Glomerular endothelial cell (primary cell): ENCODE measurements at places on chromosomes 4 and X. TPM values are rescaled to one million over a fixed set of nuclear protein-coding genes. Genes with fewer than 3 reads are reported as not detected.

DNA sequence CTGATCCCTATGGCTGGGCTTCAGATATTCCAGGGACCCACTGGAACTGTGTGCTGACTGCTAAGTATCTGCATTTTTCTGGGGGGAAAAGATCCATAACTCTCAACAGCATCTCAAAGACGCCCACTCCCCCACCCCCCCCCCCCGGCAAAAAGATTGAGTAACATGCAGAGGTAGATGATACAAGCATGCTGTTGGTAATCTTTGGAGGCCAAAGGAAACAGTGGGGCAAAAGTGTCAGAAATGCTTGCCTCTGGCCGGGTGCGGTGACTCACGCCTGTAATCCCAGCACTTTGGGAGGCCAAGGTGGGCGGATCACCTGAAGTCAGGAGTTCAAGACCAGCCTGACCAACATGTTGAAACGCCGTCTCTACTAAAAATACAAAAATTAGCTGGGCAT, 12.2 kb downstream of the XPNPEP2 start:
- no peak for DNase-seq

- DNase-seq, result no peak
Observed at GRCh38 chr4:142475663-142476062, 370.4 kb downstream of the INPP4B start.

- DNase-seq, result no peak
Observed at GRCh38 chrX:30141966-30142365, 73.4 kb upstream of the MAGEB2 start.

DNA sequence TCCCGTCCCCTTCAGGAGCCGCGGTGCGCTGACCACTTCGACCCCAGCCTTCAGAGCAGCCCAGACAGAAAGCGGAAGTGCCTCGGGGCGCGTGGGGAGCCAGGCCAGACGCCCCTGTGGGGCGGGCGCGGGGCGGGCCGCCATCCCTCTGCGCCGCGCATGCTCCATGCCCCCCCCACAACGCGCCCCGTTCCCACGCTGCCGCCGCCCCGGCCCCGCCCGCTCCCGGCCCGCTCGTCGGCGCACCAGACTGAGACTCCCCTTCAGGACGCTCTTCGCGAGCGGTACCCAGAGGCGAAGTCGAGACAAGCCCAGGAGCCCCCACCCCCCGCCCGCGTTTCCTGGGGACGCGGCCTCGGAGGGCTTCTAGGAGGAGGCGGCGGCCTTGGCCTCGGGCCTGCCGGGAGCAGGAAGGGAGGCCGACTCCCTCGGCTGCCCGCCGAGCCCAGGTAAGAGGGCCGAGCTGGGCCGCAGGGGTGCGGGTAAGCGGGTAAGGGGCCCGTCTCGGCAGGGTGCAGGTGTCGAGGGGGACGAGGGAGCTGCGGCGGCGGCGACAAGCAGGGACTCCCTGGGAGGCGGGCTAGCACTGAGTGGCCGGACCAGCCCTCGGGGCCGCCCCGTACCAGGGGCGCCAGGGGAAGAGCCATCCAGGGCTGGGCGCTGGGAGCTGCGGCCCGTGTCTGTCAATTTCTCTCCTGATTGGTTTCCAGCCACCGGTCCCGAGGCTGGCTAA, at the start of gene ZFP92:
Gene ZFP92, plus strand, starts transcription at position 218 of the 733 bp plus-strand sequence. CDS start 6,851 bp downstream, outside the sequence.
- no peak for DNase-seq

GRCh38 chr4:13980317-13981310, 353.1 kb upstream of the BOD1L1 start:
- DNase-seq, result no peak

DNA sequence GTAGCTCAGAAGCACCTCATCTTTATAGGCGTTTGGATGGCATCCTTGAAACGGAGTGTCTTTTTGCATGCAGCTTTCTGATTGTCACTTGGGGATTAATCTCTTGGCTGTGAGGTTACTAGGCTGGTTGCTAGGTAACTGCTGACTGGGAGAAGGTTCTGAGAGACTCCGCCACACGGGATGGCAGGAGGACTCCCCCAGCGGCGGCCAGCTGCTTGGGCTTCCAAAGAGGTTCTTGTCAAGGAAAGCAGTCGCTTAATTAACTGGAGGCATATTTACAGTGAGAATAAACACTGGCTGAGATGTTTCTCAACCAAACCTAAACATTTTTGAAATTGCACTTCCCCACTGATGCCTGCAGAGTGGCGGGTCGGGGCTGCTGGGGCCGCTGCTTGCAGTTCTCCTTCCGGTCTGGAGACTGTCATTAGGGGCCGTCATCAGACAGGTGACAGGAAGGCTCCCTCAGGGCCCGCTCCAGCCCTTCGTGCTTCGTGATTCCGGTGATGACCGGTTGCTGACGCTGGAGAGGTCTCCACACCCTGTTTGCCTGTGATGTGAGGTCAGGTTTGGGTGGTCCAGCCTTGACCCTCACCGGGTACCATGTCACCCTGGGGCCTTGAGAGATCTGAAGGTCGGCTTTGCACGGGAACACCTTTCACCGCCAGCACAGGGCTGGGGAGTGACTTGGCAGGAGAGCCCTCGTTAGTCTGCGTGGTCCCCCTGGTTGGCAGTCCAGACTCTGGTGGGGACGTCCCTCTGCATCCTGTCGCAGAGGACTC, 9.1 kb downstream of the NSG1 start:
- DNase-seq, result no peak

GRCh38 chr4:76441881-76442280, 6.9 kb downstream of the SHROOM3 start:
- DNase-seq, result no peak

- DNase-seq, result no peak
Observed at GRCh38 chr4:98601708-98602107, 56.7 kb downstream of the TSPAN5 start.

DNA sequence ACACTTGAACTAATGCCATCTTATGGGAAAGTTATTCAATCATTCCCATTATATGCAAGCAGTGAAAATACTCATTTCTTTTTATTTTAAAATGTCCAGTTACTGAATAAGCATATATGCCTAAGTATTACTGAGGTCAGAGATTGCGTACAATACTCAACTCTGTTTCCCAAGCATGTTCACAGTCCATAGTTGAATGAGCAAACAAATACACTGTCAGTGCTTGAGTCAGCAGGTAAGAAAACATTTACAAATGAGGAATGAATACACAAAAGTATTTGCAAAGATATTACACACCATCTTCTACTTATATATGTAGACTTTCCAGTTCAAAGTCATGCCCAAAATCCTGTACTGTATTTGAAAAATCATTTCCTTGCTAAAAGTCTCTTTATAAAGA, 74.1 kb downstream of the TSPAN5 start:
- DNase-seq, result no peak

DNA sequence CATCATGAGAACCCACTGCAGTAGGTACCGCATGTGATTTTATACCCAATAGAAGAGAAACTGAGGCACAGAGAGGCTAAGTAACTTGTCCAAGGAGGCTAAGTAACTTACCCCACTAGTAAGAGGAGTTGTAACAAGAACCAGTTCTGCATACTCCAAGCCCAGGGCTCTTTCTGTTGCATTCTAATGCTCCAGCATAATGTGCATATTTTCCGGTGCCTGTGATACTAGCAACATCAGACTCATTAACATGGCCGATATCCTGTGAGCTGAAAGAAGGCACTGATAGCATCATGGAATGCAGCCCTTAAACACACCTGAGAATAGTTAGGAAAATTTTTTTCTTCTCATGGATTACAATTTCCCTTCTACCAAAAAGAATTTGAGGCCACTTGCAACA, 39.7 kb upstream of the KLF3 start:
- no peak for DNase-seq

GRCh38 chr4:168880072-168880675, 129.9 kb downstream of the CBR4 start:
- DNase-seq, result no peak

- DNase-seq, result no peak
Observed at GRCh38 chr4:41287005-41287404, 30.3 kb downstream of the UCHL1 start.

- DNase-seq, result no peak
Observed at GRCh38 chr4:156690572-156690971, 281.0 kb downstream of the PDGFC start.

DNA sequence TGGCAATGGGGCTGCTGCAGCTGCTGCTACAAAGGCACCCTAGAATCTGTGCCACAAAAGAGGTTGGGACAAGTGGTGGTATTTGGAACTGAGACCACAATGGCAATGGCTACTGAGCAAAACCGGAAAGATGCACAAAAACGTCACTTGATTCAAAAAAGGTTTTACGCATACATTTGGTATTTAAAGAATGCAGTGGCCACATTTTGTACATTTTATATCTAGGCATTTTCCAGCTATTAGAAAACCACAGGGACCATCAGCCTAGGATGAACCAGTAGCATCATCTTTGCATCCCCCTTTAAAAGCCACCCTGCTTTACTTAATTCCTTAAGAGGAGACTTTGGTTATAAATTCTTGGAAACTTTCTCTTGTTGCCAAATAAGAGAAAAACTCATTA, 104.8 kb upstream of the CXCL13 start:
- no peak for DNase-seq

DNA sequence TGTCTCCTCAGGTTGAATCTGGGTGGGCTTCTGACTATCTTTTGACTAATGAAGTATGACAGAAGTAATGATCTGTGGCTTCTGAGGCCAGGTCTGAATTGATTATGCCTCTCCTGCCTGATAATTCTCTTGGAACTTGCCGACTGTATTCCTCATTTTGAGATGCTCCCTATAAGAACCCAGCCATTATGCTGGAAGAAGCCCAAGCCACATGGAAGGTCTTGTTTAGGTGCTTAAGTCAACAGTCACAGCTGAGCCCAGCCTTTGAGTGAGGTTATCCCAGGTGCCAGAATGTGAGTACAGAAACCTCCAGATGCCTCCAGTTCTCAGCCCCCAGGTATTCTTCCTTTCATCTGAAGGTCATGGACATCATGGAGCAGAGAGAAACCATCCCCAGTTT, 456.6 kb downstream of the IL15 start:
- no peak for DNase-seq

DNA sequence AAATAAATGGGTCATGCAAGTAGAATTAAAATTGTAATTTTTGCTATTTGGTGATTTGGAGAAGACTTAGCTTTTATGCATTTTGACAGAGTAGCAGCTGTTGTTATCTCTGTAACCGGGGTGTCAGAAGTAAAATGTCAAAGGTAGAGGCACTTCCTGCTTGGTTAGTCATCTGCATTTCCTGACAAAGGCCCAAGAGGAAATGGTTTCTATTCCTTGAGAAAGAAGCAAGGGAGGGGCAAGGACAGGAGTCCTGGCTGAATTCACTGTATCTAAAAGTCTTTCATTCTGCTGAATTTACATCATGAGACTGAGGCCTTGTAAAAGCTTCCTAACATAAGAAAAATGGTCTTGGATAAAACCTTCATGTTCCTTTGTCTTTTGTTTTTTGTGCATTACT, 550.9 kb upstream of the BOD1L1 start:
- DNase-seq, result peak; percentile 42

GRCh38 chr4:79295086-79295485, 30.8 kb downstream of the NAA11 start:
- DNase-seq, result no peak

- no peak for DNase-seq
Observed at GRCh38 chrX:11781734-11782370, 23.8 kb downstream of the MSL3 start.

GRCh38 chr4:150080337-150080736, 2.1 kb downstream of the DCLK2 start:
- DNase-seq, result no peak

DNA sequence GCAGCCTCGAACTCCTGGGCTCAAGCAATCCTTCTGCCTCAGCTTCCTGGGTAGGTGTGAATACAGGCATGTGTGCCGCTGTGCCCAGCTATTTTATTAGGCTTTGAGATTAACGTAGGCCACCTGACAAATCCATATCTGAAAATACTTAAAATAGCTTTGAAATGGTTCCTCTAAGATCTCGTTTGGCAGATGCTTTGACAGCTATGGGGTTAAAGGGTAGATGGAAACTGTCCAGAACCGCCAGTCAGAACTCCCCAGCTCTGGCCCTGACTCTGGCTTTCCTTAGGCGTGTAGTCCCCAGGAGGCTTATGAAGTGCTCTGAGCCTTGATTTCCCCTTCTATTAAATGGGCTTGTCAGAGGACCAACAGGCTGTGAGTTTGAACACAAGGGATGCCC, 32.8 kb upstream of the STIM2 start:
- no peak for DNase-seq

- no peak for DNase-seq
Observed at GRCh38 chr4:94650690-94651089, 107.1 kb upstream of the BMPR1B start.

Gene CHRNA9
- not detected in 2 replicates for total RNA-seq

Gene AFM
- not detected in 2 replicates for total RNA-seq

Gene HTN3
- total RNA-seq, result not detected in 2 replicates

Gene LINC00632
- 3.9 and 7.2 TPM in 2 replicates for total RNA-seq

Gene GASK1B
- total RNA-seq, result 46.6 and 157 TPM in 2 replicates

Gene RXFP1
- total RNA-seq, result not detected in 2 replicates

Gene STPG2
- total RNA-seq, result not detected in 2 replicates

Gene KDR
- total RNA-seq, result 337 and 496 TPM in 2 replicates

Gene TMEM175
- total RNA-seq, result 20.2 and 29.3 TPM in 2 replicates
